ENCODE measurements at places on chromosomes 7 and 10.
A peak's percentile ranks its signal among the peaks of the same experiment; 100 is the strongest.

DNA sequence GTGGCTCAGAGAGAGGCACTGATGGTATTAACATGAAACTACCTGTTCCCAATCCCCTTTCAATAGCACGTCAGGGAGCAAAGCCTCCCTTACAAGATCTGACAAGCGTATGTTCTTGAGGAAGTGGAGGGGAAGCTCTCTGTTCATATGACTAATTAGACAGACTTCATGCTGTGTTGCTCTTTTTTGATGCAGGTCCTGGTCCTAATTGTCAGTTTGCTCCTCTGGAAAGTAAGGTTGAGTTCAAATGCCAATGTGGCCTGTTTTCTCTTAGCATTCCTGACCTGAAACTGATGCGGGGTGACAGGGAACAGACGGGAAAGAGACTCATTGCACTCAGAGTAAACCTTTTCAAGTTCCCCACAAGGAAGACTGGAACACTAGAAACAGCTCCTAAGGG lies 27.0 kb upstream of the TBX20 start:
- no peak for DNase-seq

DNA sequence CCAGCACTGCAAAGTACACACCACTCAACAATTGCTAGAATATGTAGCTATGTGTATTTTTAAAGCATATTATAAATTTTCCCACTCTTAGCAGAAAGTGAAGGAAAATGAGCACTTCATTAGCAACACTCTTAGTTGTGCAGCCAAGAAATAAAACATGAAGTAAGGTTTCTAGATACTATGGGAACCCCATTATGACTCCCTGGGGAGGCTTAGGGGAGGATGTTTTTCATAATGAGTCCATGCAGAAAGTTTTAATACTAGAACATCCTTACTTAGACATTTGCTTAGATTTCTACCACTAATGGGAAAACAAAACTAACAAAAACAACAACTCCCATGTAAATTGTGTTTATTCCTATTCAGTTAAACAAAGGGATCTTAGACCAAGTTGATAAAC lies 148.4 kb upstream of the HDAC9 start:
- no peak for DNase-seq

- DNase-seq, result peak; percentile 55
Measured at GRCh38 chr7:44980393-44981034, 1.7 kb upstream of the MYO1G start.

DNA sequence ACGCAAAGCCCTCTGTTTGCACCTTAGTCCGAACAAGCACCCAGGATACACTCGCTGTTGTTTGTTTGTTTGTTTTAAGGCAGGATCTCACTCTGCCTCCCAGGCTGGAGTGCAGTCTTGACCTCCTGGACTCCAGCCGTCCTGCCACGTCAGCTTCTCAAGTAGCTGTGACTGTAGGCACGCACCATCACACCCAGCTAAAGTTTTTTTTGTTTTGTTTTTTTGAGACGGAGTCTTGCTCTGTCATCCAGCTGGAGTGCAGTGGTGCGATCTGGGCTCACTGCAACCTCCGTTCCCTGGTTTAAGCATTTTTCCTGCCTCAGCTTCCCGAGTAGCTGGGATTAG lies 76.8 kb downstream of the CTBP2 start:
- DNase-seq, result no peak

DNA sequence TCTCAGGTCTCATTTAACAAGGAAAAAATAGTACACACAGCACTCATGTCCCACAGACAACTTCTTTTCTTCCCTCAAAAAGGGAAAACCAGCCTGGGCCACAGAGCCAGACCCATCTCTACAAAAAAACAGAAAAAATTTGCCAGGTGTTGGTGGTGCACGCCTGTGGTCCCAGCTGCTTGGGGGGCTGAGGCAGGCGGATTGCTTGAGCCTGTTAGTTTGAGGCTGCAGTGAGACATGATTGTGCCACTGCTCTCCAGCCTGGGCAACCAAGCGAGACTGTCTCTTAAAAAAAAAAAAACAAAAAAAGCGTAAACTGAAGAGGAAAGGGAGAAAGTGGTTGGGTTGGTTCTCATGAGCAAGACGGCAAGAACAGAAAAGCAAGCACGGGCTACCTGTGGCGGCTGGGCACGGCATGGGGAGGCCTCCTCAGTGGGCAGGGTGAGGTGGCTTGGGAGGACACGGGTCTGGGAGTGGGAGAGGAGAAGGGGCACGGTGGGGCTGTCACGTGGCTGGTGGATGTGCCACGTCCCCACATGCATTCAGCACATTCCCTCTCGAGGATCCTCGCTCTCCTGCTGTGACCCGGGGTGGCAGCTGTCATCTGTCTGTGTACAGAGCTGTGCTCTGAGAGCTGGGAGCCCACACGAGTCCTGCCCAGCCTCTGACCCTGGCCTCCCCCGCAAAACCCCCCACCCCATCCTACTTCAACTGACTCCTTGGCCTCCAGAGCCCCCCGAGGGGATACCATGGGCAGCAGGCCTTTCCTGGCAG lies 219.7 kb downstream of the MLLT10 start:
- DNase-seq, result no peak

DNA sequence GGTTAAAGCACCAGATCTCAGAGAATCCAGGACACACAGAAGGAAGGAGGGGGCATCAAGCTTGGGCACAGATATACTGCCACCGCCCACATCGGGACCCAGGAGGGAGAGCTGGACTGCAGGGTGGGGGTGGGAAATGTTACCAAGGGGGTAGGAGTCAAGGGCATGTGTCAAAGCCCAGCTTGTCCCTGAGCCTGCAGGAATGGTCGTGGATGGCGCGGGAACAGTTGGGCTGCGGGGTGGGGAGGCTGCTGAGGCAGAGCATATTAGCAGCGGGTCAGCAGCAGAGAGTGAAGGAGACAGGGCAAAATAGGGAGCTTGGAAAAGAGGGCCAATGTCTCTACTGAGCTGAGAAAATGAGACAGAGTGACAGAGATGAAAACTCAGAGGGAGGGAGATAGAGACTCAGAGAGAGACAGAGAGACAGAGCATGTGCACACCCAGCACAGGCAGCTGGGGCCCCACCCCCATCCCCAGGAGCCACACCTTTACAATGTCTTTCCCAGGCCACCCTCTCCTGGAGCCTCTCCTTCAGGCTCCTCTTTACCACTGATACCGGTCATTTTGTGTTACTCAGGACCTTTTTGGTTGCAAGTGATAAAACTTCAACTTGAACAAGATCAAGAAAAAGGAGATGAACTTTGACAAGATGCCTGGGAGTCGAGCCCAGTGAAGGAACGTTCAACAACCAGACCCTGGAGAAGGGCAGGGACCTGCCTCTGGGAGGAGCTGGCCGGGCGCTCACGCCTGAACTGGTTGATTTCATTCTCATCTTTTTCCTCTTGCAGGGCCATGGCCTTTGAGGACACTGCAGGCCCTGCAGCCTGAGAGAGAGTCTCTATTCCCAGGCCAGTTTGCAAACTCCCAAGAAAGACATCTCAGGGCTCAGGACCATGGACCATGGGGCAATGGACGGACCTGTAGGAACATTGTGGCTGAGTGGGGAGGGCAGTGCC lies 50.0 kb downstream of the AOC1 start:
- no peak for DNase-seq

GRCh38 chr7:30743371-30744074 lies 8.4 kb upstream of the INMT start:
- no peak for DNase-seq

GRCh38 chr7:155217634-155218033 lies 80.0 kb upstream of the INSIG1 start:
- DNase-seq, result no peak

GRCh38 chr7:123864966-123865365 lies 20.0 kb downstream of the HYAL4 start:
- peak; percentile 51 for DNase-seq

- no peak for DNase-seq
Measured at GRCh38 chr7:25951414-25952260, 200.4 kb upstream of the NFE2L3 start.

- DNase-seq, result no peak
Measured at GRCh38 chr10:78992333-78992732, 76.4 kb upstream of the ZMIZ1 start.

DNA sequence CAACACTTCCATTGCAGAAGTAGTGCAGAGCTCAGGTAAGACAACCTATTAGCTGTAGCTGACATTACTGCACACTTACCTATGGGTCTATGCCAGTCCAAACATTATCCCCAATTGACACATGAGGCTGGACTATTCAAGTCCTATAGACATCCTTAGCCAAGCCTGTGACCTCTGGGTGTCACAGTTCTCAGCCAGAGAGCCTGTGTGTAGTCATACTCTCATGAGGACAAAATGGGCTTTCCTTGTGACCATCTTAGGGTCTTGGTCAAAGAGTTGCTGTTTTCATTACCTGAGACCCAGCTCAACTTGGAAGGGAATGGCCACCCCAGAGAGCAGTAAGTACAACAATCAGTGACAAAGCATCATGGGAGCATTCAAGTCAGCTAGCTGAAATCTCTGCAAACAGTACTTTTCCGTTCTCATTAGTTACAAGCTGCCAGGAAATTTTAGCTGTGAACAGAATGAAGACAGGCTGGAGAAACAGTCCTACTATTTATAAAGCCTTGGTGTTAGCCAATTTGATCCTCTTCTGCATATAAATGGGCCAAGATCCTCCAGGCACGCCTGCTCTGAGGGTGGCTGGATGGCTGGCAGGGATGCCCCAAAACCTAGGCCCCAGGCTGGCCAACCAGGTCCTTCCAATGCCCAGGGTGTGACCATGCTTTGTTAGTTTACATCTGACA lies 44.3 kb downstream of the NUDCD3 start:
- DNase-seq, result no peak

GRCh38 chr7:29478226-29478625 lies 85.4 kb upstream of the PRR15 start:
- no peak for DNase-seq

GRCh38 chr10:43228783-43229207 lies 38.1 kb downstream of the RASGEF1A start:
- DNase-seq, result no peak

DNA sequence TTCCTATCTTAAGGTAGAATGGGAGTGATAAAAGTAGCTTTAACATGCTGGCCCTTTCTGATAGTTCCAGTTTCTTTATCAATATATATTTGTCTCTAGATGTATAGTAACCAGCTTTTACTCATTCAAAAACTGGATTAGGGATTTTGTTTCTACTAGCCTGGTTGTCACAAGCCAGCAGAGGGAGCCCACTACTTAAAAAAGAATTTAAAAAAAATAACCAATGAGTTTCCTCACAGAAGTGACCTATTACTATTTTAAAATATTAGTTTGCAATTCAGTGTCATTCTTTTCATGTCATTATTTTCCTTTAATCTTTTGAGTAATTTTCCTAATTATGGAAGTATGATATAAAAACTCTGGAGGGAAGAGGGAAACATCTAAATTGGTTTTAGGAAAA lies 142.1 kb downstream of the PHTF2 start:
- peak; percentile 26 for DNase-seq

GRCh38 chr7:127897704-127898454 lies 133.4 kb downstream of the LRRC4 start:
- DNase-seq, result no peak

- DNase-seq, result no peak
Measured at GRCh38 chr7:87984088-87984487, 50.0 kb downstream of the ADAM22 start.

- peak; percentile 79 for DNase-seq
Measured at GRCh38 chr7:2668401-2668800, 19.6 kb upstream of the AMZ1 start.

DNA sequence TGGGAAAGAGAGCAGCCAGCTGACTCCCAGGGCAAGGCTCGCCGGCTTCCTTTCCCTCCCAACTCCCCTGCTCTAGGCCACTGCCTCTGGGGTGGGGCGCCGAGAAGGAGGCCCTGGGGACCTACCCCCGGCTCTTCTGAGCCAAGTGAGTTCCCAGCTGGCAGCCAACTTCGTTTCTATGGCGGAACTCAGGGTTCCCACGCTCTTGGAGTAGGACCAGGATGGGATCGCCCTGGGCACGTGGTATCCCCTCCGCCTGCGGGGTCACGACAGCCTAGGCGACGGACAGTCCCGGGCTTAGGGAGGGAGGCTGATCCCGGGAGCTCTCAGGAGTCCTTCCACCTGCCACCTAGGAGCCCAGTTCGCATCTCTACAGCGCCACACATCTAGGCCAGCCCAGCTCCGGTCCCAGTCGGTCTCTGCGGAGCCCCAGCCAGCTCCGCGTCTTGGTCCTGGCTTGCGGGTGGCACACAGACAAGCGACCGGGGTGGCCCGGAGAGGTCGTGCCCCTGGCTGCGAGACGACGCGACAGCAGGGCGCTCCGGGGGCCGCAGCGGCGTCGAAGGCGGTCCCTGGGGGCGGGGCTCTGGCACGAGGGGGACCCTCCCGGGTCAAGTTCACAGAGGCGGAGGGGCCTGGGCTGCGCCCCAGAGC lies 20.5 kb upstream of the GATA3 start:
- DNase-seq, result no peak

DNA sequence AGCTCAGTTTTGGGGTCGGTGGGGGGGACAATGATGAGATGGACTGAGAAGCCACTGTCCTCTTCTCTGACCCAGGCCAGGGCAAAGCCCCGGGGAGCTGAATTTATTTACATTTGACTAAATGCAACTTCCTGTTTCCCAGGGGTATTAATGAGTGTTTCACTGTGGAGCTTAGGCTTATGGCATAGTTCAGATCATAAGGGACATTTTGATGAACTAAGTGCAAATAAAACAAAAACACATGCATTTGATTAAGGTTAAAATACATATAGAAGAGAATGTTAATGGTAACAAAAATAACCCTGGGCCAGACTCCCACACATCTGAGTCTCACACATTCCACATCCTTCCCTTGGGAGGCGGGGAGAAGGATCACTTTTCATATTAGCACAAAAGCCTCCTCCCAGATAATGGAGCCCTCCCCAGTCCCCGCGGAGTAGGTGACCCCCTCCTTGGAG lies 320.6 kb downstream of the FRMD4A start:
- no peak for DNase-seq

DNA sequence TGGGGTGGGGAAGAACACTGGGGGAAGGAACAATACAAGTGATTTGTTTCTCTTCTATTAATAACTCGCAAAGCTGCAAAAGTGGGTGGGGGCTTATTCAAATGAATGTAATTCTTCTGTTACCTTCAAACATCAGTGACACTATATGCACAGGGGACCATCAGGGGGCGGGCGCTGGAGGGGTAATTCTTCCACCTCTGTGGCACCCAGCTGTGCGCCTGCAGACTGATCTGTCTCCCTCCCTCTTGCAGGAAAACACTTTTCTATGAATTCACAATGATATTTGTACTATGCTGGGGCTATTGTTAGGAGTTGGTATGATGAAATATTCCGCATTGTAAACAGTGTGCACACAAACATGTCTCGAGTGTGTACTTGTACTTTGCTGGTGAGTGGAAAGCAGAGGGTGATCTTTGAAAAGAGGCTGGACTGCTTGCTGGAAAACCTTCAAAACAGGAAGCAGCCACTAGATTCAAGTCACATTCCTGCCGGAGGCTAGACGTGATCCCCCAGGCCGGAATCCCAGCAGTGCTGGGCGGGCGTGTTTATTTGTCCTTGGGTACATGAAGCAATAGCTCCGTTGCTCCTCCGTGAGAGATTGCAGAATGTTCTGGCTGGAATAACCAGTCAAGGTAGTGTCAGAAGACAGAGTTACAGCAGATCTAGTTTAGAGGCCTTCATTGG lies 15.8 kb upstream of the BNIP3 start:
- peak; percentile 86 for DNase-seq

GRCh38 chr7:2722591-2722990 lies 34.6 kb downstream of the AMZ1 start:
- no peak for DNase-seq

All from trophoblast cell (in vitro differentiated cells and primary cell).